Stimulated activated CD4-positive, alpha-beta T cell treated with anti-CD3 and anti-CD28 coated beads, Interleukin-1b, Interleukin-23, amount 100 ng/mL, for 1 hour (primary cell): ENCODE measurements at places on chromosomes 2 and 18.

DNA sequence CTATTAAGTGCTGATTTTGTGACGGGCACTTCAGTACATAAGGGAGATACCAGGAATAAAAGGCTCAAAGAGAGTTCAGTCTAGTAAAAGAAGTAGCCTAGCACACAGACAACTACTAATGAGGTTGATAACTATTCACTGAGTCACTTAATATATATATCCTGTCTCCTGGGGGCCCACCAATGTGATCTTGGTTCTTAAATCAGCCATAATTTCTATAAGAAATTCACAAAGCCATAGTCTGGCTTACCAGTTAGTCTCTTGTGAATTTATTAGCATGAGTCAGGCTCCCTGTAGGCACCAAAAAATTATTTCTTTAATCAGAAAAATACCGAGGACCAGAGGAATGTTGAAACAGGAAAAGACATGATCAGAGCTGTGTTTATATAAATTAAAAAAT is 10.4 kb downstream of the KCNE4 start:
- no peak for DNase-seq

GRCh38 chr2:241410739-241411176 is 54.7 kb downstream of the FARP2 start:
- no peak for DNase-seq

GRCh38 chr2:126704434-126705160 is 48.6 kb downstream of the GYPC start:
- no peak for DNase-seq

- no peak for DNase-seq
Observed at GRCh38 chr2:206981739-206982340, 42.5 kb downstream of the CPO start.

DNA sequence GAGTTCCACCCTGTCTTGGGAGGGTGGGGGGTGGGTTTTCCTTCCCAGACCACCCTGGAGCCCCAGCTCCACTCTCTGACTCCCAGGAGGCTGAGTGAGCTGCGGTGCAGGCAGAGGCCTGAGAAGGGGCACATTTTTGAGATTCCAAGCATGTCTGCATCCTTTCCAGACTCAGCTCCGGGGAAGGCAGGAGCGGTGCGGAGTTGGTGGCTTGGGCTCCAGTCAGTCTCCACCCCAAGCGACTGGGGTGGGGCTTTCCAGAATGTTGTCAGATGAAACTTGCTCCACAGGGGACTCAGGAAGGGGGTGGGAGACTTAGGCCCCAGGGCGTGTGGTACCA is 44.2 kb upstream of the HS6ST1 start:
- DNase-seq = no peak
